Endothelial cell of umbilical vein (primary cell): ENCODE measurements at places on chromosomes 6 and 20. TPM values are rescaled to one million over a fixed set of nuclear protein-coding genes. Genes with fewer than 3 reads are reported as not detected.

LY86 gene
- total RNA-seq: not detected in 2 replicates

FAM184A gene
- total RNA-seq: 0.84 and 0.95 TPM in 2 replicates

PGC gene
- not detected in 2 replicates for total RNA-seq

RSPH4A gene
- 0.15 and 0.18 TPM in 2 replicates for total RNA-seq

LY6G6C gene
- 0.35 TPM in 1 of 2 replicates, not detected in the other for total RNA-seq

TCP11 gene
- not detected in 2 replicates for total RNA-seq

SOX4 gene
- total RNA-seq: 121 and 127 TPM in 2 replicates

PTGIS gene
- total RNA-seq: 4.4 and 6.2 TPM in 2 replicates

GCLC gene
- total RNA-seq: 17.3 and 22.8 TPM in 2 replicates

SMLR1 gene
- total RNA-seq: not detected in 2 replicates

TP53TG5 gene
- not detected in 2 replicates for total RNA-seq

PTPRT gene
- total RNA-seq: not detected in 2 replicates

PTPRA gene
- total RNA-seq: 52.2 and 53.4 TPM in 2 replicates

FAXC gene
- 3.6 and 8.4 TPM in 2 replicates for total RNA-seq

SAMD5 gene
- 4.6 and 6.9 TPM in 2 replicates for total RNA-seq

LAMA2 gene
- 0.75 and 0.99 TPM in 2 replicates for total RNA-seq

ZNF337 gene
- 12.9 and 16.7 TPM in 2 replicates for total RNA-seq

DDO gene
- not detected in 2 replicates for total RNA-seq

NKAIN4 gene
- total RNA-seq: not detected in 2 replicates

DLK2 gene
- not detected in 2 replicates for total RNA-seq

CNKSR3 gene
- total RNA-seq: 11.0 and 15.6 TPM in 2 replicates

PLCG1 gene
- 219 and 224 TPM in 2 replicates for total RNA-seq

CFB gene
- 0.51 and 1.5 TPM in 2 replicates for total RNA-seq

KCNQ5 gene
- 0.22 TPM in 1 of 2 replicates, not detected in the other for total RNA-seq

EDN1 gene
- 493 and 514 TPM in 2 replicates for total RNA-seq

ASIP gene
- not detected in 2 replicates for total RNA-seq
